IPS DF 19.7 (cell line): ENCODE measurements at places on chromosomes 12 and 14.

GRCh38 chr12:92593734-92594402 is 108.9 kb upstream of the PLEKHG7 start:
- DNase-seq, result no peak

DNA sequence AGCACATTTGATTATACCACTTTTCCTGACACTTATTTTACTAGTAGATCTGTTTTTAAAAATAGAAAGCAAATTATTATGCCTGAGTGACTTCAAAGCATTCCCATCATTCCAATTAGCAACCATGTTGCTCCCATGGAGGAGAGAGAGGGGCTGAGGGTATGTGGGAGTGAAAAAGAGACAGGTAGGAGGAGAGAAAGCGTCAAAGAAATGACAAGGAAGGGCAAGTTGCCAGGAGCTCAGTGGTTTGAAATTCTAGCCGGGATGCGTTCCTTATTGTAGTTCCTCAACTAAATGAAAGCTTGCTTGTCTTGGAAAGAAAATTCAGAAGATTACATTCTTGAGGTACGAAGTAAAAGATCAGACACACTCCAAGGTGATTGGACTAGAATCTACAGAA is 92.4 kb upstream of the PKP2 start:
- peak; percentile 15 for DNase-seq

GRCh38 chr14:34018564-34019244 is 67.8 kb upstream of the EGLN3 start:
- no peak for DNase-seq

DNA sequence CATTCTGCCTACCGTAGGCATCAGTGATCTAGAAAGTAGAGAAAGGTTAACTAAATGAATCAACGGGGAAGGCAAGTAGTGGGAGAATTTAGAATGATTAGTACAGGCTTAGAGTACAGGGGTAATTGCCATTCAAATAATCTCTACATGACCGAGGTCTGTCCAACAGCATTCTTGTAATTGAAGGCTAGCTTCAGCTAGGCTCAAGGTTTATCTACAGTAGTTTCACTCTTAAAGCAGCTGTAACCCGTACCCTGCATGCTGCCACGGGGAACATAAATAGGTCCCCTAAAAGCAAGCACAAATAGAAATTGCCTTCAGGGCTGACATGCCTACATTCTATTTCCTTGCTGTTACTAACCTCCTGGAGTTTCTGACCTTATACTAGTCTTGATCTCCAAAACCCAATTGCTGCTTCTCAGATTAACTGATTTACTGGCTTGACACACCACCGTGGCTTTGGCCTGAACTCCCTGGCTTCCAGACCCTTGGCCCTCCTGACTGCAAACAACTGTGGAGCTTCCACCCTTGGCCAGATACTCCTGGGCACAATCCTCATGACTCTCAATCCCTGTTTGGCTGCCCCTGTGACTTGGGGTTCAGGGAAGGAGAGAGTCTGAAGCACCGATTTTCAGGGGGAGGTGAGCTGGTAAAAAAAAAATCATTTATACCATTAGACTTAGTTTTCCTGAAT is 242.1 kb upstream of the FOXN3 start:
- DNase-seq, result no peak

DNA sequence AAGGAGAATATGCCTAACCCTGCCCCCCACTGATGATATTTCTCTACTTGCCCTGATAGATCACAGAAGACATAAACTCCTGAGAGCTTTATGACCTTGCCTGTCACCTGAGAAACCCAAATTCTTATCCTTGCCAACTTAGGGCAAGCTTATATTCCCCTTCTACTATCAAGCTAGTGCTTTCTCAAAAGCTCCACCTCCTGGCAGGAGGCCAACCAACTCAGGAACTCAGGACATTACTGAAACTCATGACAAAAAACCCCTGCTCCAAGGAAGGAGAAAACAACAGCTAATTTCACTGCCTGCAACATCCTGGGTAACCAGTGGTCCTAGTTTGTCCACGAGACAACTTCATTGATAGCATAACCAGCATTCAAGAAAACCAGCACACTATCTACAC is 60.9 kb upstream of the FSCB start:
- no peak for DNase-seq

GRCh38 chr14:75182821-75183220 is 6.4 kb upstream of the TMED10 start:
- no peak for DNase-seq
